Stimulated activated CD4-positive, alpha-beta T cell treated with anti-CD3 and anti-CD28 coated beads, Interleukin-12 subunit alpha, Interleukin-12 subunit beta, amount 100 ng/mL, for 4 hours (primary cell): ENCODE measurements at places on chromosomes 1 and 21.

DNA sequence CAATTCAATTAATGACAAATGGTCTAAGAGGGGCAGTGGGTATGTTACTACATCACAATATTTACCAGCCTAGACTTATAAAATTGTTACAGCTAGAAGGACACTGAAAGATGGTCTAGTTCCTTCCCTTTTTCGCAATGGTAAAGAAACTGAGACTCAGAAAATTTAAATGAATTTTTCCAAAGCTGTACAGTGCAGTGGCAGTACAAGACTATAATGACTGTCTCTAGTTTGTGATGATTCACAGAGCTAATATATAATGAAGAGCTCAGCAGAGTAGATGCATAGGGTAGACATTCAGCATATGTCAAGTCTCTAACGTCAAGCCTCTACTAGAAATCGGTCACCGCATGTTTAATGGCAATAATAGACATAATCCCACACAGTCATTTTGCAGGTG is 4.6 kb downstream of the PLPP3 start:
- no peak for DNase-seq

- DNase-seq, result no peak
These were observed 171.8 kb downstream of the TOMM20 start for GRCh38 chr1:234956821-234957329.

DNA sequence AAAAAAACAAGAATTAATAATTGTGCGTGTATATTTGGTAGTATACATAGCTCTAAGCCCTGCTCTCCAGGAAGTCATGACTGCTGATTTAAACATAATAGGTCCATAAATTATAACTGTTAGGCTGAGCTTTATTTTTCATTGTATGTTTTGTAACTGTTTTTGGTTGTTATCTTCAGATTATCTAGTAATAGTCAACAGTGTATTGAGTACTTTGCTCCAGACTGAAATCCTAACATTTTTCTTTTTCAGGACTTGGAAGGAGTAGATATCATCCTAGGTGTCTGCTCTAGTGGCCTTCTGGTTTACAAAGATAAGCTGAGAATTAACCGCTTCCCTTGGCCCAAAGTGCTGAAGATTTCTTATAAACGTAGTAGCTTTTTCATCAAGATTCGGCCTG is 90.9 kb downstream of the TMEM200B start:
- DNase-seq, result no peak

- DNase-seq, result no peak
These were observed 16.5 kb upstream of the KIAA1614 start for GRCh38 chr1:180896161-180896560.

- peak; percentile 78 for DNase-seq
These were observed at the start of gene RCAN1 for GRCh38 chr21:34614628-34615486. Gene RCAN1 (minus strand): TSS chr21:34615113. CDS start chr21:34615011, 102 bp downstream.

DNA sequence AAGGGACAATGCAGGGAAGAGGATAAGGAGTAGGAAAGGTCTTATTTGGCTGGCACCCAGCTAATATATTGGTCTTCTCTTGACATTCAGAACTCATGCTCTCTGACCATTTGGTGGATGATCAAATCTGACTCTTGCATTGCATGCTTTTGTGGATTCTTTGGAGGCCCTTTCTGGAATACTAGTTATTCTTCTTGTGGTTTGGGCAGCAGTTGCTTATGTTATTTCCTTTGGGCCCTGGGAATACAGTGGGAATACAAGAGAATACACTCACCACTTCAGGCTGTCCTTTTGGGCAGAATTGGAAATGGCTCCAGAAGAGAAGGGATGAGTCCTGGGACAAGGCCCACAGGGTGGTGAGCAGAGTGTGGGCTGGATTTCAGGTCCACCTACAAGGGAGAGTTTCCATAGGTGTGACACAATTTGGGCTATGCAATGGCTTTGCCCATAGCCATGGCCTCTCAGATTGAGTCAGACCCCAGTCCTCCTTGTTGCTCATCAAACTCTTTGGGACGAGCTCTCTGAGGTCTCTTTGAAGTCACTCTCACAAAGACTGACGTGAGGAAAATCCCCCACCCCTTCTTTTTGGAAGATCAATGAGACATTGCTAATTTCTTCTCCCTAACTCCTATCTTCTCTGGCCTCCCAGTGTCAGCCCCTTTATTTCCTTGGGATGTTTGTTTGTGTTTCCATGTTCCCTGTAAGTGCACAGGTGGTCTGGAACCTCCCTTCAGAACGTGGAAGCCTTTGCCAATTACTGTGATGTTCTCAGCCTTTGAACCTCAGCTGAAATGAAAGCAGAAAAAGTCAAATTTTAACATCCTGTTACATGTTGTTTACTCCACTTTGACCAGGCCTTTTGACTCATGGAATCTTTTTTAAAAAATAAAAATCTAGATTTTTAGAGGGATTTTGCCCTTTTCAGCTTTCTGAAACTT is 19.4 kb downstream of the HSD11B1 start:
- DNase-seq, result peak; percentile 22

DNA sequence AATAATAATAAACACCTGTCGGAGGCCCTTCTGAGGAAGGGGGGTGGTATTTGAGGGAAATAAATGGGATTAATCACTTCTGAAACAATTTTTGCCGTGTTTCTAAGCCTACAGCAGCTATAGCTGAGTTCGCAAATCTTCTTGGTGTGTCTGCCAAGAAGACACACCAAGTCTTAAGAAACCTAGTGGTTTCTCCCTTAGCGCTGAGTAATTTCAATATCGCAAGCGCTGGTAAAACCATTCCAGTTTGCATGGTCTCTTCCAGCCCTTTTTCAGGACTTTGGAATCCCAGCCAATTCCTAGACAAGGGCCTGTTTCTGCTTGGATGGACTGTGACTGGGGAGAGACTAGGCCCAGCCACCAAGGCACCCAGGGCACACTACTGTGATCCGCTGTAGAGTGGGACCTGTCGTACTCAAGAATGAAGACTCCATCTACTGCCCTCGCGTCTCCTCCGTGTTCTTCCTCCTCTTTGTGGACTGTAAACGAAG is 7.5 kb upstream of the LHX8 start:
- no peak for DNase-seq

DNA sequence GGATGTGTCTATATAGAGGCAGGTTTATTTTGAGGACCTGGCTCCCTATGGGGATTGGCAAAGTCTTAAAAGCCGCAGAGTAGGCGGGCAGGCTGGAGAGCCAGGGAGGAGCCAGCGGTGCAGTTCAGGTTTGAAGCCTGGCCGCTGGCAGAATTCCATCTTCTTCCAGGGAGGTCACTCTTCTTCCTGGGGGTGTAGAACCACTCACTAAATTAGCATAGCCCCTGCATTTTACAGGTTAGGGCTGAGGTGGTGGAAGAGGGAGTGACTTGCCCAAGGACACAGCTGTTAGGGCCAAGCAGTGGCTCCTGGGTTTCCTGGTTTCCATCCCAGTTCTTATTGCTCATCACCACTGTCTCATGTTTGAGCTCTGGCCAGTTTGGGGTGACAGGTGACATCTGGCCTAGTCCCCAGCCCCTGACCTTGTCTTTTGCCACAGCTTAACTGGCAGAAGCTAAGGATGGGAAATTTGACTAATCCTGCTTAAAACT is 1.4 kb downstream of the PINK1 start:
- DNase-seq, result no peak

GRCh38 chr1:205298191-205298994 is 23.2 kb downstream of the NUAK2 start:
- no peak for DNase-seq

DNA sequence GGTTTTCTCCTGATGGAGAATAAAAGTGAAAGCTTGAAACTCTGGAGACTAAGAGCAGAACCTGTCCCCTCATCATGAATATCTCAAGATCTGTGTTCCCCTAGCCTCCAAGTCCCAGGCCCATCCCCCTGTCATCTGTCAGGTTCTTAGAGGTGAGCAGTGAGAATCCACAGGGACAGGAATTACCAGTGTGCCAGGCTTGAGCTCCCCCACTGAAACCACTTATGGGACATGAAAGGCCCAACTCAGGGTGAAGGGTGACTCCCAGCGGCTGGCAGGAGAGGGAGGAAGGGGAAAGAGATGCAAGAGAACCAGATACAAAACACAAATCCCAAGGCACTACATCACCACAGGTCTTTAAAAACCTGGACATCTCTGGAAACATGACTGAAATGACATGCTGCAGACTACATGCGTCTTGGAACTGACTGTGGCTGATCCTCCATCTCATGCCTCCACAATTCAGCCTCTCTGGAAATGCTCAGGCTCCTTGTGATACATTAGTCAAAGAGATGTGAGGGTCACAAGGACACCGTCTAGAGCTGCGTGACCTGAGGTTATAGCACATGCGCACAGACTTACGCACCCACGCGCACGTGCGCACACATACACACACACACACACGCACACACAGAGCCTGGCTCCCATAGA is 6.8 kb upstream of the LY9 start:
- no peak for DNase-seq

GRCh38 chr1:25477448-25478034 is 46.8 kb downstream of the MACO1 start:
- no peak for DNase-seq
